ENCODE measurements at places on chromosomes 2 and 18.

DNA sequence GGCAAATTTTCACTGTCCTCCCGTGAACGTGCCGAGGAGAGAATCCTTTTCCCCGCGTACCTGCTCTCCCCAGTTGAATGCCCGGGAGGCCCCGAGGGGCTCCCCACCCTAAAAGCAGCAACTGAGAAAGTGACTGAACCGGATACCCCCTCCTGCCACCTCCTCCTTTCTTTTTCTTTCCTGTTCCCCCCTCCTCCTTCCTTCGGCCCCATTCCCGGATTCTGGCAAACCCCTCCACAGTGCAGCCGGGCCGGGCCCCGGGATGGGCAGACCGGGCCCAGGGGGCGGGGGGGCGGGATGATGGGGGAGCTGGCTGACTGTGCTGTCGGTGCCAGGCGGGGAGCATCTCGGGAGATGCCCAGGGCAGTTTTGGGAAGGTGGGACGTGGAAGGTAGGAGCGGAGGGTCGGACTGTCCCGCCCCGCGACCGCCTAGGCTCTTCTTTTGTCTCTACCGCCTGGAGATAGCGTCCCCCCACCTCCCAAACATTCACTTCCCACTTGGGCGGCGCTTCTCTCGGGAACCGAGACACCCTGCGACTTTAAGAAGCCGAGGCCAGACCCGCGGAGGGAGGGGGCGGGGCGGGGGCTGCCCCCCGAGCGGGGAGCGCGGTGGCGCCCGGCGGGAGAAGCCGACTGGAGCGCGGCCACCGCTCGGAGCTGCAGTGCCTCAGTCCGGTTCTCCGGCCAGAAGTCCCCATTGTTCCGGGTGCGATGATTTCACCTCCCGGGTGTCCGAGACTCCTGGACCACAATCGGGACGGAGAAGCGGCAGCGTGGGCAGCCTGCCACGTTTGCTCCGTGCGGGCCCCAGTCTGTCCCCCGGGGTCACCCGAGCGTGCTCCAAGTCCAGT, 8.2 kb downstream of the DLX2 start:
- no peak for DNase-seq

- DNase-seq = peak; percentile 20
Measured at GRCh38 chr2:175282300-175282699, 100.8 kb upstream of the ATP5MC3 start.

- DNase-seq = no peak
Measured at GRCh38 chr2:16860627-16861026, 195.0 kb upstream of the CYRIA start.

- no peak for DNase-seq
Measured at GRCh38 chr2:217256251-217256650, 396.4 kb upstream of the TNP1 start.

- DNase-seq = no peak
Measured at GRCh38 chr18:23460285-23461273, 7.5 kb downstream of the RIOK3 start.

GRCh38 chr2:30148850-30149249, 2.0 kb downstream of the YPEL5 start:
- no peak for DNase-seq

DNA sequence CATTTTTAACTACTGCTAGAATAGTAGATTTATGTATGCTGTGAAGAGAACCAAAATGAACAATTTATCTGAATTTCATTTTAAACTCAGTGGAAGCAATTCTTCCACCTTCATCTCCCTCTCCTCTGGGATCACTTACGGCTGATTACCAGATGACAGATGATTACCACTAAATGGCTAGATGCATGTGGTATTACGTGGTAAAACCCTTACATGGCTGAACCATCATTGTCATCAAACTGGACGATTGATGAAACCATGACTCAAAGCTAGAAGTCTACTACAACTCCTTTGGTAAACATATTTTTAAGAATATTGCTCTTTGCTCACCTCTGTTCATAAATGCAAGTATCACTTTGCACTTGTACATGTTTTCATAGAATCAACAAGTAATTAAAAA, 48.5 kb upstream of the DOCK10 start:
- no peak for DNase-seq

GRCh38 chr2:71721669-71722068, 268.3 kb downstream of the DYSF start:
- DNase-seq = no peak

GRCh38 chr2:157872791-157873190, 3.3 kb downstream of the ACVR1 start:
- no peak for DNase-seq

DNA sequence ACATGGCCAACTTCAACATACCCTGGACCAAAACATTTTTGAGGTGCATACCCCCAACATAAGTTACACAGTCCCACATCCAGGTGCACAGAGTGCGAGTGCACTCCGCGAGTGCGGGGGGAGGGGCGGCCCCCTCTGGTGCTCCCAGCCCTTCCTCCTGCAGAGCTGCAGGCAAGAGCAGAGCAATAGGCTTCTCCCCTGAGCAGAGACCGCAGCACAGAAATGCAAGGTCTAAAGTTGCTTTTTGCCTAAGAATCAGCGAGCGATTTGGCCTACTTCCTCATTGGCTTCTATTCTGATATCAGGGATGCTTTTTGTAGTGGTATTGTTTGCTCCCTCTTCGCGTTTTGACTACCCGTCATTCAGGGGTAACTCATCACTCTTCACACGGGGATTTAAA, 40.6 kb downstream of the BOLA3 start:
- DNase-seq = no peak

DNA sequence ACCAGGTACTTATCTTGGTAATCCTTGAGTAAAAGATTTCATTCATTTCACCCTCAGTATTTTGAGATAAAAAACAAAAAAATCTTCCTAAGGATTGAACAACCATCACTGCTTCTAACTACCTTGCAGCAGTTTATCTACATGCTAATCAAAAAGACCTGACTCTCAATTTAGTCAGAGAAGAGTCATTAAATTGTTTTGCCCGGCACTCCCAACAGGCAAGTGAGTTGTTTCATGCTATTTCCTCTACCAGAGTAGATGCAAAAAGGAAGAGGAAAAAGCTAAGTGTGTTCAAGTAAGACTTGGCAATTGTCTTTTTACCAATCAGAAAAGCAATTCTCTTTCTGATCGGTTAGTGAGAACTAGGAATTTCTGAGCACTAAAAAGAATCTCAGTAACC, 39.5 kb downstream of the MYO5B start:
- DNase-seq = no peak

GRCh38 chr2:72934683-72935610, 17.6 kb downstream of the EMX1 start:
- DNase-seq = no peak

- no peak for DNase-seq
Measured at GRCh38 chr18:48036226-48036625, 105.8 kb upstream of the SMAD2 start.

DNA sequence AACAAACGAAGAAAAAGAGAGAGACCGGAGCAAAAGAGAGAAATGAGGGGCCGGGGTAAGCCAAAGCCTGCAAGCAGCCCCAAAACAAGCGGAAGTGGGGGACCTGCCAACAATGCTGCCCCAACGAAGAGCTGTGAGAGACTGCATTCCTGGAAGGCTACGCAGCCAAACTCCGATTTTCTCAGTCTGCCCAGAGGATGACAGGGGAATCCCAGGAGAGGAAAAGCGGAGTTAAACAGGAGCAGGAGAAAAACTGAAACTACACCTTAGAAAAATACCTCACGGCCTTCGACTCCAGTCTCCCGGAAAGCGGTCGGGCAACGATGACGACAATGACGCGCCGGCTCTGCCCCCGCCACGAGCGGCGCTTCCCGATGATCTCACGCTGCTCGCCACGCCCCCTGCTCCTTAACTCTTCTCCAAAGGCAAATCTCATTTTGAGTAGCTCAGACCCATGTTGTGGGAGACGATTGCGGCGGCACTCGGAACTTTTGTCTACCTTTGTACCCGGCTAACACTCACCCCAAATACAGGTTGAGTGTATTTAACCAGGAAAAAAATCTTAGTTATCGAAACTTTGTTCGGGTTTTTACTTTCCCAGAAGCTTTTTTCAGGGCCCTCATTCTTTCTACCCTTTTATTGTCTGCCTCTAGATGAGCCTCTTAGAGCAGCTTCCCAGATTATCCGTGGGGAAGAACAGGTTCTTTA, at the start of gene C1D:
Gene C1D, minus strand, starts transcription at position 325 of the 708 bp plus-strand sequence. CDS start 15,694 bp downstream, outside the sequence.
- peak; percentile 86 for DNase-seq

GRCh38 chr18:8584798-8585197, 24.4 kb upstream of the RAB12 start:
- no peak for DNase-seq

DNA sequence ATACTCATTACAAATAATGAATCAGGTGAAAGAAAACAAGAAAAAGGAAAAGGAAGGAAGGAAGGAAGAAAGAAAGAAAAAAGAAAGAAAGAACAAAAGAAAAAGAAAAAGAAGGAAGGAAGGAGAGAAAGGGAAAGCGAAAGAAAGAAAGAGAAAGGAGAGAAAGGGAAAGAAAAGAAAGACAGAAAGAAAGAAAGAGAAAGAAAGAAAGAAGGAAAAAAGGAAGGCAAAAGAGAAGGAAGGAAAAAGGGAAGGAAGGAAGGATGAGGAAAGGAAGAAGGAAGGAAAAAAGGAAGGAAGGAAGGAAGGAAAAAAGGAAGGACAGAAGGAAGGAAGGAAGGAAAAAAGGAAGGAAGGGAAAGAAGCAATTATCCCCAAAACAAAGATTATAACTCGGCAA, 1460.4 kb upstream of the PIK3C3 start:
- no peak for DNase-seq

GRCh38 chr2:114543236-114543766, 100.9 kb downstream of the DPP10 start:
- DNase-seq = no peak

DNA sequence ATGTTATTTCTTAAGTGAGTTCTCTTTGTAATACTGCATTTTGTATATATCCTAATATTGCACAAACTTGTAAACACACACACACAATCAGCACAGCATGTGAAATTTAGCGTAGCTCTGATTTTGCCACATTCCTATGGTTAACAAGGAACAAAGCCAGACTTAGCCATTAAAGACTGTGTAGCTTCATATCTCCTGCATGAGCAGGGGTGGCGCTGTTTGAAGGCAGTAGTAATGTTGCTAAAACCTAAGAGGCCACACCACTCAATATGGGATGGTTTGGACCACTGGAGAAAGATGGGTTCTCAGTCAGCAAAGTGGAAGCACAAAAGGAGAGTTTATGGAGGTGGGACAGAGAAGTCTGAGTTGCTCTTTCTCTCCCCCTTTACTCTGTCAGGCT, 61.1 kb upstream of the RND3 start:
- peak; percentile 9 for DNase-seq

GRCh38 chr18:48073211-48073930, 142.9 kb upstream of the SMAD2 start:
- DNase-seq = no peak

- DNase-seq = no peak
Measured at GRCh38 chr2:229861431-229861830, 60.4 kb downstream of the TRIP12 start.

GRCh38 chr2:224959556-224959955, 82.7 kb downstream of the DOCK10 start:
- DNase-seq = no peak

DNA sequence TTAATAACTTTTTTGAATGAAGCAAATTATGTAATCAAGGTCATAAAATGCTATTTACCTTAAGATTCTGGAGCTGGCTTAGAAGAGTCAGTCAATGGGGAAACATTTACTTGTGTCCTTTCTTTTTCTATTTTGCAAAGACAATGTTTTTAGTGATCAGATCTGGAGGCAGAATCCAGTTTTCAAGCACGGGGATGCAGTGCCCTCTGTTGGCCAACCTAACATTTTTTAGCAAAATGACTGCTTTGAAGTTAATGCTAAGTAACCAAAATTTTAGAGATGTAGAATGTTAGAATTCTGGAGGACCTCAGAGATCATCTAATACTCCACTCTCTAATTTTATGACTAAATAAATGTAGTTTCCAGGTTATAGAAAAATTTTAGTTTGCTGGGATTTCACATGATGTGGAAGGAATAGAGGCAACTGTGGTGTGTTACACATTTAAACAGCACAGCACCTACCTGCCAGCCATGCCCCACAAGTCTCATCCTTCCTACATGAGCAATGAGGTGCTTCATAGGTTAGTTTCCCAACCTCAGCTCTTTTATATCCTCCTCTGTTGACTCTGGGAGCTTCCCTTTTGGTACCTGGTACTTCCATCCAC, 23.6 kb upstream of the SLC9A4 start:
- no peak for DNase-seq

- no peak for DNase-seq
Measured at GRCh38 chr2:184419744-184420143, 178.6 kb upstream of the ZNF804A start.

DNA sequence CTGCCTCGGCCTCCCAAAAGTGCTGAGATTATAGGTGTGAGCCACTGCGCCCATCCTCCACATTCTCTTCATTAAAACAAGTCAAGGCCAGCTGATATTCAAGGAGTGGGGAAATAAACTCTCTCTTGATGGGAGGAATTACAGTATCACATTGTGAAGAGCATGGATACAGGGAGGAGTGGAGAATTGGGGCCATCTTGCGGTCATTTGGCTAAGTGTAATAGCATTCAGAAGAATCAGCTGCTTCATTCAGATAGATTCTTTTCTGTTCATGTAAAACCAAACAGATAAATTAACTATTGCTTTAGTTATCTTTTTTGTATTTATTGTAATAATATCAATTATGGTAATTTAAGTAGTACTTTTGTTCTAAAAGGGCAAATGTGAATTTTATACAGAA, 156.3 kb downstream of the UBR3 start:
- no peak for DNase-seq

- no peak for DNase-seq
Measured at GRCh38 chr18:62505669-62506494, 16.9 kb upstream of the ZCCHC2 start.

DNA sequence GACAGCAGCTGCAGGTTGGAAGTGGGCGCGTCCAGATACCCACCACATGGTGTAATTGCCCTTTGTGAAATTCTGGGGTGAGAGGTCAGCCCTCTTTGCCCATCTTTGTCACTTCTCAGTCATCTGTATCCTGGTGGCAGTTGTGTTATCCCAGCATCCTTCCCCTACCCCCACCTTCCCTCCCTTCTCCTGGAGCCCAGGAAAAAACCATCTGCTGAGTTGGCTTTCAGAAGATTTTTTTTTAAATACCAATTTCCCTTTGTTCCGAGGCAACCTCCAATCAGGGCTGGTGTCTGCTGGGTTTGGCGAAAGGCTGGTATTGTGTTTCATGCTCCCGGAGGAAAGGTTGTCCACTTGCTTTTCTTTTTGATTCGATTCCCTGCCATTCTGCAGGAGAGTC, 35.2 kb downstream of the SETBP1 start:
- peak; percentile 81 for DNase-seq

GRCh38 chr2:41763141-41763540, 284.7 kb upstream of the PKDCC start:
- no peak for DNase-seq

GRCh38 chr18:63454497-63454896, 22.3 kb upstream of the SERPINB5 start:
- no peak for DNase-seq

- DNase-seq = no peak
Measured at GRCh38 chr18:37673671-37674070, 108.1 kb upstream of the CELF4 start.

Measured in NCI-H1105 (cell line).